Activated T-helper 2 cell treated with anti-CD3 and anti-CD28 coated beads, Interferon-gamma antibody, Interleukin-2, Interleukin-4, amounts not matched to agents 10 μg/mL and 5 μg/mL and 100 μg/mL, durations not matched to agents 14 hours and 24 hours and 36 hours (primary cell): ENCODE measurements at places on chromosomes 4 and X. TPM values are rescaled to one million over a fixed set of nuclear protein-coding genes. Genes with fewer than 3 reads are reported as not detected.
A peak's percentile ranks its signal among the peaks of the same experiment; 100 is the strongest.

- H3K36me3 ChIP-seq, result no peaks in the 10 kb centered on the region
- no peak overlapping the region for H3K4me3 ChIP-seq
- DNase-seq, result no peak
- no peak overlapping the region for H3K27ac ChIP-seq
- peaks cover 5% of the 10 kb centered on the region for H3K27me3 ChIP-seq
- no peaks in the 10 kb centered on the region for H3K4me1 ChIP-seq
Measured at GRCh38 chrX:15349046-15349445, 13.7 kb upstream of the PIGA start.

DNA sequence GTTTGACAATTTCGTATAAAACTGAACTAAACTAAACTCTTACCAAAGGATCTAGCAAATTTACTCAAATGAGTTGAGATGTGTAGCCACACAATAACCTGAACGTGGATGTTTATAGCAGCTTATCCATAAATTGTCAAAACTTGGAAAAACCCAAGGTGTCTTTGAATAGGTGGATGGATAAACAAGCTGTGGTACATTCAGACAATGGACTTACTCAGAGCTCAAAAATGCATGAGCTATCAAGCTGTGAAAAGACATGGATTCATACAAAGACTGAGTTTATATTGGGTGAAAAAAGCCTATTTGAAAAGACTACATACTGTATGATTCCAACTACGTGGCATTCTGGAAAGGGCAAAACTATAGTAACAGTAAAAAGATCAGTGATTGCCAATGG is 69.5 kb downstream of the LARP1B start:
- H3K36me3 ChIP-seq, result peaks cover 12% of the 10 kb centered on the region
- no peak overlapping the region for H3K4me3 ChIP-seq
- no peaks in the 10 kb centered on the region for H3K4me1 ChIP-seq
- DNase-seq, result no peak
- H3K27ac ChIP-seq, result no peak overlapping the region

- peaks cover 22% of the 10 kb centered on the region for H3K36me3 ChIP-seq
- peaks cover 29% of the 10 kb centered on the region for H3K4me1 ChIP-seq
- H3K27ac ChIP-seq, result no peak overlapping the region
- H3K4me3 ChIP-seq, result no peak overlapping the region
- DNase-seq, result no peak
- no peaks in the 10 kb centered on the region for H3K27me3 ChIP-seq
Measured at GRCh38 chrX:109691752-109692151, 41.3 kb downstream of the ACSL4 start.

- no peak overlapping the region for H3K27ac ChIP-seq
- H3K4me1 ChIP-seq, result peaks cover 32% of the 10 kb centered on the region
- peaks cover 28% of the 10 kb centered on the region for H3K27me3 ChIP-seq
- no peak overlapping the region for H3K4me3 ChIP-seq
- peaks cover 36% of the 10 kb centered on the region for H3K36me3 ChIP-seq
- no peak for DNase-seq
Measured at GRCh38 chr4:10458177-10458576, 951 bp upstream of the ZNF518B start.

GRCh38 chr4:86977621-86978184 is 42.9 kb downstream of the AFF1 start:
- no peak for DNase-seq
- peak overlapping the region; percentile 4 for H3K4me3 ChIP-seq
- H3K36me3 ChIP-seq, result peaks cover 10% of the 10 kb centered on the region
- H3K27ac ChIP-seq, result peak overlapping the region; percentile 73

- peaks cover 4% of the 10 kb centered on the region for H3K4me1 ChIP-seq
- H3K36me3 ChIP-seq, result no peaks in the 10 kb centered on the region
- H3K4me3 ChIP-seq, result peak overlapping the region; percentile 50
- no peak overlapping the region for H3K27ac ChIP-seq
Measured at GRCh38 chr4:176002007-176002613, 63.5 kb upstream of the WDR17 start.

- H3K36me3 ChIP-seq, result peaks cover 4% of the 10 kb centered on the region
- no peak for DNase-seq
- no peaks in the 10 kb centered on the region for H3K27me3 ChIP-seq
- H3K4me1 ChIP-seq, result peaks cover 3% of the 10 kb centered on the region
Measured at GRCh38 chr4:147994076-147994475, 262.2 kb downstream of the ARHGAP10 start.

DNA sequence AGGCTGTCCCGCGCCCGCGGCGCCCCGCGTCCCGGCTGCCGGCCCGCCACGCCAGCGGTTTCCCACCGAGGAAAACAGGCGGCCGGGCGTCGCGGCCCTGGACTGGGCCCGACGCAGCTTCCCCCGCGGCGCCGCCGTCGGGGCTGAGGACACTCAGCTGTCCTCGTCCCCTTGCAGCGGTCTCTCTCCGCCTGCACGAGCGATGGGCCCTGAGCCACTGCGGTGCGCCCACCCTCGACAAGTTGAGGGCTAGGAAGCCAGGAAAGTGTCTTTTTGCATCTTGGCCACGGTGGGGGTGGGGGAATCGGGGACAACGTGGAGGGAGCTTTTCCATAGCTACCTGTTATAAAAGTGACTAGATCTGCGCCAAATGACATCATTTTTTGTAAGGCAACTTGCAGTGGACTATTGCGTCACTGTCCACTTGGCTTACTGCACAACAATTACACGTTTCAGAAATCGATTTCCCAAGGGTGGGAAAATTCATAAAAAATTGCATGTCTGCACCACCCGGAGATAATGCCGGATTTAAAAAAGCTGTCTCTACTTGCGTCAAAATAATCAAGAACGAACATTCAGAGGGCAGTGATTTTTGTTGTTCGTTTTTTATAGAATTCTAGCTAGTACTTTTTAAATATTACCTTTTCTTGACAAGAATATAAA is 1.1 kb downstream of the KLHL15 start:
- H3K27ac ChIP-seq, result peak overlapping the region; percentile 90
- no peak for DNase-seq
- H3K4me1 ChIP-seq, result peaks cover 17% of the 10 kb centered on the region
- peaks cover 18% of the 10 kb centered on the region for H3K36me3 ChIP-seq
- H3K4me3 ChIP-seq, result peak overlapping the region; percentile 85
- H3K27me3 ChIP-seq, result peaks cover 4% of the 10 kb centered on the region

- peaks cover 37% of the 10 kb centered on the region for H3K4me1 ChIP-seq
Measured at GRCh38 chr4:40317916-40318658, 17.0 kb upstream of the CHRNA9 start.

- H3K4me3 ChIP-seq, result no peak overlapping the region
- H3K36me3 ChIP-seq, result no peaks in the 10 kb centered on the region
- no peaks in the 10 kb centered on the region for H3K4me1 ChIP-seq
Measured at GRCh38 chr4:66160606-66161005, 490.3 kb upstream of the EPHA5 start.

Gene SETD7
- 20.3 and 20.7 TPM in 2 replicates for total RNA-seq

Gene PRR32
- total RNA-seq, result not detected in 2 replicates

Gene GPC4
- not detected in 2 replicates for total RNA-seq

Gene TXK
- total RNA-seq, result 0.76 and 1.8 TPM in 2 replicates

Gene ESX1
- total RNA-seq, result 0.11 and 0.34 TPM in 2 replicates

Gene TEX11
- 0.07 TPM in 1 of 2 replicates, not detected in the other for total RNA-seq
